Upper lobe of left lung (tissue), 6 donors: ENCODE measurements at places on chromosomes 16 and 17. TPM values are rescaled to one million over a fixed set of nuclear protein-coding genes. Genes with fewer than 3 reads are reported as not detected.

DNA sequence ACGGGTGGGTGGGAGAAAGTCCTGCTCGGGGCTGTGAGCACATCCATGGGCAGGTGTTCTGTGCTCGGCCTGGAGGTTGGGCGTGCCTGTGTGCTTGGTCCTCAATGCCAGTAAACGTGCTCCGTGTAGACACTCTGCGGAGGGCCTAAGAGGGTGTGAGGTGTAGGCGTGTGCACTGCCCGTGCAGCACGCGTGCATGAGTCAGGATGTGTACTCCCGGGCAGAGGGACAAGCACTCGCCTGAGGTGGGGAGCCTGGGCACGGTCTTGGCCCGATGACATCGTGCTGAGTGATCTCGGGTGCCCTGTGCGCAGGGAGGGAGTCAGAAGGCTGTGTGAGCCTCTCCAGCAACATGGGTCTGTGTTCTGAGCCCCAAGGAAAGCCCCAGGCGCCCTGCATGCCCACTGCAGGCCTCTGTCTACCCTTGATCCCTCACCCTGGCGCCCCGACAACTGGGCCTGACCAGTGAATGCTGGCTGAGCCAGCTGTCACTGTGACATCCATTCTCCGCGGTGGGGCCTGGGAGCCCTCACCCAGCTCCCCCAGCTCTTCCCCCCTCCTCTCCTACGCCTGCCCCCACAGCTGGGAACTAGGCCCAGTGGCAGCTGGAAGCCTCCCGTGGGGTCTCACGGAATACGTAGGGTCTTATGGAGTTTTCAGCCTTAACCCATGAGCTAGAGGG is 23.5 kb upstream of the NXPH3 start:
- no peaks in the 10 kb centered on the region for H3K36me3 ChIP-seq
- H3K27me3 ChIP-seq, result no peaks in the 10 kb centered on the region
- DNase-seq, result no peak
- H3K4me3 ChIP-seq, result no peak overlapping the region

DNA sequence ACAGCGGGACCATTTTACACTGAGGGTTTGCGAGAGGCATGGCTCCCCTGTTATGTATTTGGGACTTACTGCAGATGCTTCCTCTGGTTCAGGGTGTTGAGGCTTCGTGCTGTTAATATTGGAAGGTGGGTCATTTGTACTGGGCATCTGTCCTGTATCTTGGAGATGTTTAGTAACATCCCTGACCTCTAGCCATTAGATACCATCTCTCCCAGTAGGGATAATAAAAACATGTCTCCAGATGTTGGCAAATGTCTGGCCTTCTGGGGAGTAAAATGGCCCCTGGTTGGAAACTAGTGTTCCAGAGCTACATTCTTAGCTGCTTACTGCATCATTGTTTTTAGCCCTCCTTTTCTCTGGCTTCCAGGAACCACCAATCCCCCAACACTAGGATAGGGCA is 388.0 kb downstream of the WWOX start:
- no peaks in the 10 kb centered on the region for H3K36me3 ChIP-seq
- no peak overlapping the region for H3K27ac ChIP-seq
- no peak for DNase-seq
- H3K4me3 ChIP-seq, result no peak overlapping the region
- no peaks in the 10 kb centered on the region for H3K4me1 ChIP-seq

DNA sequence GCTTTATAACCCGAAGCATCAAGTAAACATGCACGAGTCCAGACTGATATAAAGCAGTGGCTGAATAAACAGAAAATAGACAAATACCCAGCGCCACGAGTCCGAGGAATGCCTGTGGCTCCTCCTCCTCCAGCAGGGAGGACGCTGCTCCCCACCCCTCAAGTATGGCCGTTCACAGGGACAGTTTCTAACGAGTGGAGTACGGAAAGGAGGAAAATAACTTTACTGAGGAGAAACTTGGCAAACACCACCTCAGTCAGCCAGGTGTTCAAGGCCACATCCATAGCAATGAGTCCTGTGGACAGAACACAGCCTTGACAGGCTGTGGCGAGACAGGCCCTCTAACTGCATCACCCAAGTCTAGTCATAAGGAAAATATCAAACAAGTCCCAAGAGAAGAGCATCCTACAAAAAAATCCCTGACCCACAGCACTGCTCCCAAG is 9.2 kb downstream of the ZDHHC7 start:
- peak overlapping the region; percentile 84 for H3K27ac ChIP-seq
- no peak for DNase-seq
- H3K36me3 ChIP-seq, result peaks cover 7% of the 10 kb centered on the region

GRCh38 chr16:68382296-68382718 is 66.0 kb downstream of the SMPD3 start:
- H3K36me3 ChIP-seq, result no peaks in the 10 kb centered on the region
- no peaks in the 10 kb centered on the region for H3K27me3 ChIP-seq
- peak; percentile 49 for DNase-seq
- H3K4me3 ChIP-seq, result no peak overlapping the region
- H3K4me1 ChIP-seq, result peaks cover 3% of the 10 kb centered on the region

The SDR42E2 gene
- not detected for total RNA-seq

The ERCC4 gene
- total RNA-seq, result 9.1 TPM

The VWA3A gene
- 26.7 TPM for total RNA-seq
